Common myeloid progenitor, CD34-positive (primary cell): ENCODE measurements at places on chromosomes 1 and 21.
A peak's percentile ranks its signal among the peaks of the same experiment; 100 is the strongest.

- H3K4me1 ChIP-seq, result peaks cover 19% of the 10 kb centered on the region
- H3K27ac ChIP-seq, result no peak overlapping the region
- no peak overlapping the region for H3K4me3 ChIP-seq
Observed at GRCh38 chr1:23872421-23872820, 4.3 kb upstream of the FUCA1 start.

GRCh38 chr1:65508051-65508450, 87.6 kb downstream of the LEPR start:
- H3K4me1 ChIP-seq, result no peaks in the 10 kb centered on the region
- H3K27ac ChIP-seq, result no peak overlapping the region
- H3K4me3 ChIP-seq, result no peak overlapping the region
- DNase-seq, result no peak
- no peaks in the 10 kb centered on the region for H3K36me3 ChIP-seq

DNA sequence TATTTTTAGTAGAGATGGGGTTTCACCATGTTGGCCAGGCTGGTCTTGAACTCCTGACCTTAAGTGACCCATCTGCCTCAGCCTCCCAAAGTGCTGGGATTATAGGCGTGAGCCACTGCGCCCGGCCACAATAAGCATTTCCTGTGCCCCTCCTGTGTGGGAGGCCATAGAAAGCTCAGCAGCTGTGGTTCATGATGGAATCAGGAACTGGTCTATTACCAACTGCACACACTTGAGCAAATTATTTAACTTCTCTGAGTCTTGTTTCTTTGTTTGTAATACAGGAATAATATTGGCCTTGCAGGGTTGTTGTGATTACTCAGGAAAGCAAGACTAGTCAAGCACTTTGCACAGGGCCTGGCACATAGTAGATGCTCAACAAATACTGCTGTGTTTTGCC, 15.0 kb downstream of the RHBG start:
- H3K4me1 ChIP-seq, result peaks cover 25% of the 10 kb centered on the region
- H3K27ac ChIP-seq, result no peak overlapping the region
- H3K27me3 ChIP-seq, result peaks cover 30% of the 10 kb centered on the region
- H3K4me3 ChIP-seq, result no peak overlapping the region
- peak; percentile 37 for DNase-seq

- no peak for DNase-seq
- H3K27ac ChIP-seq, result no peak overlapping the region
- H3K4me3 ChIP-seq, result no peak overlapping the region
Observed at GRCh38 chr1:203600782-203601513, 25.7 kb upstream of the ATP2B4 start.

GRCh38 chr1:221343136-221343535, 398.8 kb downstream of the DUSP10 start:
- H3K27me3 ChIP-seq, result no peaks in the 10 kb centered on the region
- no peak overlapping the region for H3K27ac ChIP-seq
- H3K36me3 ChIP-seq, result no peaks in the 10 kb centered on the region

DNA sequence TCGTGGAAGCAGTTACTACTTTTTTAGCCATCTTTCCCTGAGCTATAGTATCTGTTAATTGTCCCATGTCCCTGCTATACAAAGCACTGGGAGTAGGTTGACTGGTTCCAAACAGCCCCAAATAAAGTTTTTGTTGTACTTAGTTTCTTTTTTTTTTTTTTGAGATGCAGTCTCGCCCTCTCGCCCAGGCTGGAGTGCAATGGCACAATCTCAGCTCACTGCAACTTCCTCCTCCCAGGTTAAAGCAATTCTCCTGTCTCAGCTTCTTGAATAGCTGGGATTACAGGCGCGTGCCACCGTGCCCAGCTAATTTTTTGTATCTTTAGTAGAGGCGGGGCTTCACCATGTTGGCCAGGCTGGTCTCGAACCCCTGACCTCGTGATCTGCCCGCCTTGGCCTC, 3.3 kb downstream of the NCSTN start:
- no peak for DNase-seq
- H3K36me3 ChIP-seq, result peaks cover 15% of the 10 kb centered on the region
- H3K27ac ChIP-seq, result no peak overlapping the region
- H3K27me3 ChIP-seq, result no peaks in the 10 kb centered on the region
- H3K4me3 ChIP-seq, result no peak overlapping the region
- peaks cover 35% of the 10 kb centered on the region for H3K4me1 ChIP-seq

DNA sequence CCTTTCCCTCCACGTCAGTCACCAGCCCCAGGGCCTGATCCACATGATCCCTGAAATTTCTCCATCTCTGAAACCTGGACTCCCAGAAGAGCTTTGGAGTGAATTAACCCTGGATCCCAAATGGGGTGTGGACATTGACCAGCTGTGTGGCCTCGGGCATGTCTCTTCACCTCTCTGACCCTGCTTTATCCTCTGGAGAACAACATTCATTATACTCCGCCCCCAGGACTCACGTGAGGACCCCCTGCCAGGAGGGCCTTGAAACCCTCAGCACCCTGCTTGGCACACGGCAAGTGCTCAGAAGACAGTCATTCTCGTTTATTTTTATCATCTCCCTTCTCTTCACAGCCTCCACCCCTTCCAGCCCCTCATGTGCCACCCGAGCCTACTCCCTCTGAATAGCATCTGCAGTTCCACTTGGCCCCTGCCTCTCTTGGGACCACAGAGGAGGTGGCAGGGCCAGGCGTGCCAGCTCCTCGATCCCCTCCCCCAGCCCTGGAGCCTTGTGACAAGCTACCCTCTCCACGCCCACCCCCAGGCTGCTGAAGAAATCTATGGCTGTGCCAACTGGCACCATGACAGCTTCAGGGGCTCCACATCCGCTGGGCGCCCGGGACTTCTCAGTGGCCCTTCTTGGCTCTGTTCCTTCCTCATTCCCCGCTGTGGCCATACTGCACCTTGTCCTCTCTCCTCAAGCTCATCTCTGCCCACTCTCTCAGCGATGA, 18.0 kb downstream of the ADGRB2 start:
- H3K27ac ChIP-seq, result no peak overlapping the region
- peak; percentile 72 for DNase-seq
- peaks cover 15% of the 10 kb centered on the region for H3K4me1 ChIP-seq
- no peak overlapping the region for H3K4me3 ChIP-seq
- H3K27me3 ChIP-seq, result no peaks in the 10 kb centered on the region

GRCh38 chr1:245466261-245466660, 311.5 kb downstream of the KIF26B start:
- no peaks in the 10 kb centered on the region for H3K4me1 ChIP-seq
- no peak overlapping the region for H3K4me3 ChIP-seq
- no peaks in the 10 kb centered on the region for H3K27me3 ChIP-seq
- DNase-seq, result no peak
- no peaks in the 10 kb centered on the region for H3K36me3 ChIP-seq

GRCh38 chr1:64111787-64112186, 91.6 kb upstream of the UBE2U start:
- no peak overlapping the region for H3K27ac ChIP-seq
- H3K27me3 ChIP-seq, result no peaks in the 10 kb centered on the region
- no peak for DNase-seq
- no peaks in the 10 kb centered on the region for H3K36me3 ChIP-seq
- H3K4me3 ChIP-seq, result no peak overlapping the region

DNA sequence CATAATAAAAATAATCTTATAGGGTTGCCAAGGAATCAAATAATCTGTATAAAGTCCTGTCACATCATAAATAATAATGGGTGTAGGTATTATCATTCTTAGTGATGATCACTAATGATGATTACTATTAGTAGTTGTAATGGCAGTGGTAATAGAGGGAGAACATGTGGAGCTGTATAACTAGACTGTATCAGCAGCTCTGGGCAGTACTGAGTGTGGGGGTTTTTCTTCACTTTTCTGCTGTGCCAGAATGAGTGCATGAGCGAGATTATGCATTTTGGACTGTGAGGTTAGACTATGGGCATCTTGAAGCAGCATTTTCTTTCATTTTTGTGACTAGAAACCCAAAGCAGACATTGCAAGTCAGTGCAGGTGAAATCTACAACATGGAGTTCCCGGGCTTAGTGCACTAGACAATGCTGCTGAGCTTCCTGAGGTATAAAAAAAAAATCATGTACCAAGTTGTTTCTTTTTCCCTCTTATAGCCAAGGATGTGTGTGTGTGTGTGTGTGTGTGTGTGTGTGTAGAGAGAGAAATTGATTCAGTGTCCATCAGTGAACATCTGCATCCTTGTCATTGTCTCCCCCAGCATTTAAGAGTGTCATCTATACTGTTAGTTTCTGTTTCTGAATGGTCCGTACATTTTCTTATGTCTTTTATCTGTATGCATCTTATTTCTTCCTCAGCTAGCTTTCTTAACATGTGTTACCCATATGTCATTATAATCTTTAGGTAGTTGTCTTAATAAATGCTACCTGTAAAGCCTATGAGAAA, 86.6 kb downstream of the GIPC2 start:
- no peak for DNase-seq
- no peaks in the 10 kb centered on the region for H3K27me3 ChIP-seq
- H3K27ac ChIP-seq, result no peak overlapping the region
- no peaks in the 10 kb centered on the region for H3K36me3 ChIP-seq
- H3K4me3 ChIP-seq, result no peak overlapping the region

DNA sequence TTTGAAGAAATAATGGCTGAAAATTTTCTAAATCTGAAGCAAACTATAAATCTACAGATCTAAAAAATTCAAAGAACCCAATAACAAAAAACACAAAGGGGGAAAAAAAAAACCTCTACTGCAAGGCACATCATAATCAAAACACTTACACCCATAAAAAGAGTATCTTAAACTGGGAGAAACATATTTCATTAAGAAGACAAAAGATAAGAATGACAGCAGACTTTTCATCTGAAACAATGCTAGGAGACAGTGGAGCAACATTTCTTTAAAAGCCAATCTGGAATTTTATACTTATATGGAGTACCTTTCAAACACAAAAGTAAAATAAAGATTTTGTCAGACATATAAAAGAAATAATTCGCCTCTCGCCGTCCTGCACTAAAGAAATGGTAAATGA, 49.1 kb downstream of the COP1 start:
- H3K4me3 ChIP-seq, result no peak overlapping the region
- no peak overlapping the region for H3K27ac ChIP-seq
- DNase-seq, result peak; percentile 44
- H3K27me3 ChIP-seq, result no peaks in the 10 kb centered on the region
- H3K4me1 ChIP-seq, result no peaks in the 10 kb centered on the region
- peaks cover 20% of the 10 kb centered on the region for H3K36me3 ChIP-seq

GRCh38 chr1:3774946-3775489, 2.5 kb downstream of the SMIM1 start:
- DNase-seq, result no peak
- no peaks in the 10 kb centered on the region for H3K27me3 ChIP-seq
- peak overlapping the region; percentile 30 for H3K4me3 ChIP-seq
- peaks cover 12% of the 10 kb centered on the region for H3K36me3 ChIP-seq

DNA sequence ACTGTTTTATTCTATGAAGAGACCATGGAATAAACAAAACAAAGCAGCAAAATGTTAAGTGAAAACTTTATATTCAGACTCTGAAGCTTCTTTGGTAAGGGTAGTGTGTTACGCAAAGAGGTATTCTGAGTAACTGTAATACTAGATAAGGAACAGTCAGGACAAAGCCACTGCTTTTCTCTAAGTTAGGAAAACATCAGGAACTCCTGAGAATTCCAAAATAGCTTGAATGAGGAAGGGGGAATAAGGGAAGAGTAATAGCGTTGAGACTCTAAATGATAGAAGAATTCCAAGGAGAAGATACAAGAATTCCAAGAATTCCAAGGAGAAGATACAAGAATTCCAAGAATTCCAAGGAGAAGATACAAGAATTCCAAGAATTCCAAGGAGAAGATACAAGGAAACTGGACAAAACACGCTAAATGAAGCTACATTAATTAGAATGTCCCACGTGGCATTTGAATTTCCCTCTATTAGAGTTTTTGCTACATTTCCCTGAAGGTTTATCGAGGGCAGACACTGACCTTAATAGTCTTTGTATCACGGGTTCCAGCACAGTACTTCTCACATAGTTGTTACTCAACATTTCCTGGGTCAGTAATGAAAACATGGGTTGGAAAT, 71.5 kb downstream of the SMYD3 start:
- H3K27me3 ChIP-seq, result no peaks in the 10 kb centered on the region
- no peak overlapping the region for H3K27ac ChIP-seq
- H3K36me3 ChIP-seq, result peaks cover 2% of the 10 kb centered on the region
- no peak overlapping the region for H3K4me3 ChIP-seq

- H3K27ac ChIP-seq, result peak overlapping the region; percentile 25
- DNase-seq, result peak; percentile 92
- no peaks in the 10 kb centered on the region for H3K36me3 ChIP-seq
- peaks cover 8% of the 10 kb centered on the region for H3K4me1 ChIP-seq
- no peaks in the 10 kb centered on the region for H3K27me3 ChIP-seq
- H3K4me3 ChIP-seq, result no peak overlapping the region
Observed at GRCh38 chr21:42097860-42098454, 26.8 kb downstream of the UMODL1 start.

DNA sequence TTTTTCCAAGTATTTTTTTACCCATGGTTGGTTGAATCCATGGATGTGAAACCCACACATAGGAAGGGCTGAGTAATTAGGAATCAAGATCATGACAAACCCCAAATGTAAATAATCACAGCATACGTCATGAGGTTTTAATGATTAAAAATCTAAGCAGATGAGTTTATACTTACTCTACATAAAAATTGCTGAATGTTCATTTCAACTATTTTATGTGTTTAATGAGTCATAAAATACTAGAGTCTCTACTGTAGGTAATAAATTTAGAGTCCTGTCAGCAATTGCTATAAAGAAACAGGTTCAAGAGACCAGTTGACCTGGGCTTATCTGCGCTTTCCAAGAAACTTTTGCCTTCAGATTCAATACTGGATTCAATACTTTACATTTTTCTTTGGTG, 18.2 kb downstream of the CTH start:
- peaks cover 3% of the 10 kb centered on the region for H3K36me3 ChIP-seq
- DNase-seq, result no peak
- H3K4me3 ChIP-seq, result no peak overlapping the region
- no peaks in the 10 kb centered on the region for H3K27me3 ChIP-seq

GRCh38 chr1:187734427-187734826, 905.7 kb downstream of the PLA2G4A start:
- no peak overlapping the region for H3K27ac ChIP-seq
- DNase-seq, result no peak
- no peaks in the 10 kb centered on the region for H3K4me1 ChIP-seq
- no peaks in the 10 kb centered on the region for H3K27me3 ChIP-seq

DNA sequence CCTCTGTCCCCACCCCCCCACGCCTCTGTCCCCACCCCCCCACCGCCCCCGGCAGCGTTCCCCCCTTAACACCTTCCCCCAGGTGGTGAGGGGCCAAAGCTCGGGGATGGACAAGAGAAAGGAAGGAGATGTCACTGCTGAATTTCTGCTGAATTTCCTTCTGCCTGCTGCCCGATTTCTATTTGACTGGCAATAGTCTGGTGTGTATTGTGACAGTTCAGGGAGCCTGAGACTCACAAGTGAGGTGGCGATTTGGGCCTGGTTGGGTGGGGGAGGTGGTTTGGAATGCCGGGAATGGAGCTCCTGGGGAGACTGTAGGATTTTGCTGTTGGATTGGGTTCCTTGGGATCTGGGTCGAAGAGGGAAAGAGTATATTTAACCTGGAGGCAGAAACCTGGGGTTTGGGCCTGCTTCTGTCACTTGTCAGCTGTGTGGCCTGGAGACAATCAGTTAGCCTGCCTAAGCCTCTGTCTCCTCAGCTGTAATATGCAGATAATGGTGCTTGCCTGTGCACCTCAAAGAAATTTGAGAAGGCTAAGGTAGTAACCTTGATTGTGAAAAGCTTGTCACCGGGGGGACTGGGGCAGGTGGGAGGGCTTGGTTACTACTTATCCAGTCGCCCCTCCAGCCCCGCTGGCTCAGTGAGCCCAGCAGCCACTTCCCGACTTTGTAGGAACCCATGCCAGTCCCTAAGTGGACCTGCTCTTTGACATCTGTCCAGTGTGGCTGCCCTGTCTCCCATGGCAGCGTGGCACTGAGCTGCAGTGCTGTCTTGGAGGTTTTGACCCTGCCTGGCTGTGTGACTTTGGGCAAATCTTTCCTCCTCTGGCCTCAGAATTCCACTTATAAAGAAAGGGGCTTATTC, 7.7 kb upstream of the LMNA start:
- DNase-seq, result peak; percentile 56
- H3K4me1 ChIP-seq, result peaks cover 7% of the 10 kb centered on the region
- H3K36me3 ChIP-seq, result no peaks in the 10 kb centered on the region
- no peak overlapping the region for H3K4me3 ChIP-seq
